GM13976 (cell line): ENCODE measurements at places on chromosomes 1 and 21.
A peak's percentile ranks its signal among the peaks of the same experiment; 100 is the strongest.

DNA sequence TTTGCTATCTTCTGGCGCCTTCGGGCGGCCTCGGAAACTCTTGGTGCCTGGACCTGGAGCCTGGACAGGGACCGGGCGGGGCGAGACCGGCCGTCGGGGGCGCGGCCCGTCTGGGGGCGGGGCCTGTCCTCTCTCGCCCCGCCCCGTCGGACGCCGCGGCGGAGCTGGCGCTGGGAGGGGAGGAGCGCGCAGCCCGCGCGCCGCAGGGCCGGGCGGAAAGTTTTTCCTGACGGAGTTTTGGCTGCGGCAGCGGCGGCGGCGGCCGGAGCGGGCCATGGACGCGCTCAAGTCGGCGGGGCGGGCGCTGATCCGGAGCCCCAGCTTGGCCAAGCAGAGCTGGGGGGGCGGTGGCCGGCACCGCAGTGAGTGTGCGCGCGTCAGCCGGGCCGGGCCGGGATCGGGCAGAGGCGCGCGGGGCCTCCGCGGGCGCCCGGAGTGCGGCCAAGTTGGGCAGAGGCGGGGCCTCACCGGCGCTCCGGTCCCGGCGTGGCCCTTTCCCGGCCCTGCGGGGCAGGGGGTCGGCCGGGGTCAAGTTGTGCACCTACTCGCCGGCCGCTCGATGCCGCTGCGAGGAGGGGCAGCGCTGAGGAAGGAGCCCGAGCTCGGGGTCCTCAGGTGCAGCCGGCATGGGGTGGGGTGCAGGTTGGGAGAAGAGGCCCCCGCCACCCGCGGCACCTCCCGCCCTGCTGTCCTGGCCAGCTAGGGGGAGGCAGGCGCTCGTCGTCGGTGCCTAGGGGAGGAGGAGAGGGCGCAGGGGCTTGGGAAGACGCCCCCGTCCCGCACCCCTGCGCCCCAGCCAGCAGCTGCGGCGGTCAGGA is at the start of gene LDLRAP1:
TSS of gene LDLRAP1 (plus strand) at position 182 of the 818 bp plus-strand sequence. CDS start at position 275, 93 bp downstream.
- peak; percentile 96 for DNase-seq

DNA sequence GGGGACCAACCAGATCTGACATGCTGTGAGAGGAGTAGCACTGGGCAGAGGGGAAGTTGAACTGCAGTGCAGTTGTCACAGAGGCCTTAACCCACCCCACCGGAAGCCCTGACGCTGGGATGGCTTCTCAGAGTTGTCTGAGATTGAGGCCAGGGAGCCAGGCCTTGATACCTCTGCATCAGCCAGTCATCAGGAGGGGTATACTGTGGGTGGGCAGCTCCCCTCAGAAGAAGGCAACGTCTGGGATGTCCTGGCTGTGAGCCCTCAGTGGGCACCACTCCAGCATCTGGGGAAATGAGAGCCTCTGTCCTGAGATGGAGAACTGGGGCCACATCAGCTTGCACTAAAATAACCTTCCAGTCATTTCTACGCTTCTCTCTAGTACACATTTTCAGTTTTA is 47.9 kb upstream of the BCAR3 start:
- DNase-seq: no peak

- no peak for DNase-seq
Measured at GRCh38 chr1:201217851-201218250, 27.2 kb downstream of the IGFN1 start.

- peak; percentile 44 for DNase-seq
Measured at GRCh38 chr1:158203693-158204457, 23.2 kb downstream of the CD1D start.

DNA sequence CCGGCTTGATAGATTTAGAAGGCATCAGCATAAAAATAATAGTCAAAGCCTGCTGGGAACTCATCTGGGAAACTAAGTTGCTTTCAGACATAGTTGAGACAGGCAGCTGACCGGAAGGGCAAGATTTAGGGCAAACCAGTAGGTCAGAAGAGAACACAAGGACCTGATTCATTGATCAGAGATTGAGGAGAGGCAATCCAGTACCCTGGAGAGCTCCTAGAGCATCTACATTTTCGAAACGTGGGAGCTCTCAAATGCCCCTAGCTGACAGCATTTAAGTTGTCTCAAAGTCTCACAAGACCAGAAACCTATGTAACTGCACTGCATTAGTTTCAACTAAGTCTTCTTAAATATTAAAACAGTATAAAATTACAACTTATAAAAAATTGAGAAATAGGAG is 22.9 kb upstream of the MTF2 start:
- DNase-seq: peak; percentile 33

DNA sequence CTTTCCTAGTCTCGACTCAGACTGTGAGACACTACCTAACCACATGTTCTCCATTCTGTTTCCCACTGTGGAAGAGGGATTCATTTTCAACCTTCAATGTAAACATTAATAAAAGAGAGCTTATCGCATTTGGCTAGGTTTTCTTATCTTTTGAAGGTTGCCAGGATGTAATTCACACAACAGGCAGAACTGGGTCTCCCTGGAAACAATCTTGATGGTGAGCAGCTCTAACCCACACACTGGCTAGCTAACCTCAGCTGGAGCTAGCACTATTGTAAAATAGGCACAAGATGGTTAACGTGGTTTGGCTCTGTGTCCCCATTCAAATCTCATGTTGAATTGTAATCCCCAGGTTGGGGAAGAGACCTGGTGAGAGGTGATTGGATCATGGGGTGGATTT is 75.1 kb downstream of the ZSCAN20 start:
- DNase-seq: no peak
